ENCODE measurements at places on chromosomes 13 and 19.
A peak's percentile ranks its signal among the peaks of the same experiment; 100 is the strongest.

GRCh38 chr19:44050740-44051649 is 841 bp upstream of the ZNF223 start:
- DNase-seq = peak; percentile 27

DNA sequence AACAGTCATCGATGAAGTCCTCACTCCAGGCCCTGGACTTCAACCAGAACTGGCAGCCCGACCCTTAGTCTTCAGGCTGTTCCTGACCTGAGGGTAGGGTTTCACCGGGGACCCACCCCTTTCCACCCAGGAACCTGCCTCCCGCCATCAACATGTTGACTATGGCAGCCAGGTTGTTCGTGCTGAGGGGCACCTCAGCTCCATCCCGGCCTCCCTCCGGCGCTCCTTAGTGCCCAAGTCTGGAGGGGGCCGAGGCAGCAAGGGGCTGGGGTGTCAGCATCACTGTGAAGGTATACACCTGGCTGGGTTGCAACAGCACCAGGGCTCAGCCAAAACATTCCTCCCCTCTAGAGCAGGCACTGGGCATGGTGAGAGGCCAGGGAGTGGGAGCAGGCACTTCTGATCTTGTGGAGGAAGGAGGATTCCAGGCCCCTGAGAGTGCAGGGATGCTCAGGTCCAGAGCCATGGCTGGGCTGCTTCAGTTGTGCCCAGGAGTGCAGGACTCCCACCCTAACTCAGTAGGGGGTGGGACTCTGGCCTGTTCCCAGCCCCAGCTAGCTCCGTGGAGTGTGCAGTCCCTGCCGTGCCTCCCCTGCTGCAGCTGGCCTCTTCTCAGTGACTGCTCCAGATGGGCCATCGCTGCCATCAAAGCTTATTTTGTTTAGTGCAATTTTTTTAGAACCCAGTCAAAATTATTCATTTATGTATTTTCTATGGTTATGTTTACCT is 1445.9 kb downstream of the PCDH9 start:
- no peak for DNase-seq

DNA sequence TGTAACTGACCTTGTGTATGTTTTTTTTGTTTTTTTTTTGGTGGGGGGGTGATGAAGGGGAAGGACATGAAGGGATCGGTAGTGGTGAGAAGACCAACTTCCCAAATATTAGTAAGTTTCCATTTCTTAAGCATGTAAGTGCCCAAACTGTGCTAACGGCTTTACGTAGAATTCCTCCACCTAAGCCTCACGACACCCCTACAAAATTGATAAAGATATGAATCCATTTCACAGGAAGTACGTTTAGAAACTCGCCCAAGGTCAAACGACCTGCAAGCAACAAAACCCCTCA is 649 bp downstream of the UQCRFS1 start:
- no peak for DNase-seq

DNA sequence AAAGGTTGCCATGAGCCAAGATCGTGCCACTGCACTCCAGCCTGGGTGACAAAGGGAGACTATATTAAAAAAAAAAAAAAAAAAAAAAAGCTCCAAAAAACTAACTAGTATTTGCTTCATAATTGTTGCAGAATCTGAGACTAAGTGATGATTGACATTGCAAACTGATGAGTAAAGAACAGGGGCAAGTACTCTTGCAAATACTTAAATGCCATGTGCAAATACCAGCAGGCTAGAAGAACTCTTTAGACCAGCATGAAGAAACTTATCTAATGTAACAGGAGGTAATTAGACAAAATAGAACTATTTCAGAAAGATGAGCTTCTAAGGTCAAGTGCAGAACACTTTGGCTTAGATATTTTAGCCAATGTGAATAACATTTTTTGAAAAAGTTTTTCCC is 1368.1 kb downstream of the EFNB2 start:
- no peak for DNase-seq

DNA sequence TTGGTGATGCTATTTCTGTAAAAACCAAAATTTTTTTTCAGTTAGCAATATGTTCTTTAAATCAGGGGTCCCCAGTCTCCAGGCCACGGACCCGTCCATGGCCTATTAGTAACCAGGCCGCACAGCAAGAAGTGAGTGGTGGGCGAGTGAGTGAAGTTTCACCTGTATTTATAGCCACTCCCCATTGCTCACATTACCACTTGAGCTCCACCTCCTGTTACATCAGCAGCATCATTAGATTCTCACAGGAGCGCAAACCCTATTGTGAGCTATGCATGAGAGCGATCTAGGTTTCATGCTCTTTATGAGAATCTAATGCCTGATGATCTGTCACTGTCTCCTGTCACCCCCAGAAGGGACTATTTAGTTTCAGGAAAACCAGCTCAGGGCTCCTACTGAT is 58.9 kb upstream of the SLC7A1 start:
- no peak for DNase-seq

GRCh38 chr13:44440046-44440608 is 66.5 kb downstream of the SERP2 start:
- no peak for DNase-seq

GRCh38 chr19:16615808-16616207 is 12.2 kb downstream of the MED26 start:
- DNase-seq = no peak

DNA sequence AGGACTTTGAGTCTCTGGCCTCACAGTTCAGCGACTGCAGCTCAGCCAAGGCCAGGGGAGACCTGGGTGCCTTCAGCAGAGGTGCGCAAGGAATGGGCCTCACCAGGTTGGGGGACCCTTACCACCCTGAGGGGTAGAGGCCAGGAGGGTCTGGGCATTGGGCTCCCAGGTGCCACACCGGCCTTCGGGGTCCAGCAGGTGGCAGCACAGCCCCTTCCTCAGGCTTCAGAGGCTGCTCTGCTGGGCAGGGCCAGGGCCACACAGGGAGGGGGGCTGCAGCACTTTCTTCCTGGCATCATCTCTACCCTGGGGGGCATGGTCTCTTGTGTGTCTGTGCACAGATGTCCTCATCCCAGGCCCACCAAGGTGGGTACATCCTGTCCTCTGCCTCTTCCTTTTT is 12.9 kb downstream of the PIN1 start:
- peak; percentile 7 for DNase-seq

DNA sequence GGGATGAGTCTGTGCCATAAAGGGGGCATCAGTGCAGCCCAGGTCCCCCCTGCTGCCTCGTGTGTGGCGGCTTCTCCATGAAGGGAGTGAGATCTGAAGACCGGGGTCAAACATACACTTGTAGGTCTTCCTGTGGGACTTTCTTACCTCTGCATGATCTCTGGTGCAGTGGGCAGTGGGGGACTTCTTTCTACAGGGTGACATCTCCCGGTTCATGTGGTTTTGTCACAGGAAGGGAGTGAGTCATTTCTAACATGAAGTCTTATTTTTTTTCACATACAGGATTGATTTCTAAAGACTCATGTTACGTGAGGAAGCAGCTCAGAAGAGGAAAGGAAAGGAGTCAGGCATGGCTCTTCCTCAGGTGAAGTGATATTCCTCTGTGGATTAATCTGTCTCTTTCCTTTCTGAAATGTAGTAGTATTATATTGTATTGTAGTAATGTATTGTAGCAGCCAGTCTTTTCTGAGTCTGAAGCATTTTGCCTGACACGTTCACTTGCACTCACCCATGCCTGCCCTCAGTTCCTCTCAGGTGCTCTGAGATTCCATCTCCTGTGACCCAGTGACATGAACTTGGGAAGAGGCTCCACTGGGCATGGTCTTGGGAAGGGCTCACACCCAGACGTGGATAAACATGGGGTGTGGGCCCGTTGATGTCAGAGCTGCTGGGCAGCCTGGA is 15.7 kb downstream of the ZNF808 start:
- no peak for DNase-seq

DNA sequence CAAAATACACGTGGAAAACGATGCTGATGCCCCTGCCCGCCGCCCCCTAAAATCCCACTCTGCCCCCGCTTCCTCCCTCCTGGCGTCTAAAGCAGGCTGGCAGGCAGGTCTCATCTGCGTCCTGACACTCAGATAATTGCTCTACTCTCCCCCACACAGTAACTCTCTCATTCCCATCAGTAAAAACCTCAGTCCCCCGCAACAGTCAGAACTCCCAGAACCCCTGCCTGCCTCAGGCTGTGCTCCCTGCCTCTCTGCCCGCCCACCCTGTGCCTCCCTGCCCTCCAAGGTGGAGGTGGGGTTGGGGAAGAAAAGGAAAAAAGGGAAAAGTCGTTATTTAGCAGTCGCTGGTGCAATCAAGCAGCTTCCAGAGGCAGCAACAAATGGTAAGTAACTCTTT is 473.7 kb downstream of the EFNB2 start:
- no peak for DNase-seq

DNA sequence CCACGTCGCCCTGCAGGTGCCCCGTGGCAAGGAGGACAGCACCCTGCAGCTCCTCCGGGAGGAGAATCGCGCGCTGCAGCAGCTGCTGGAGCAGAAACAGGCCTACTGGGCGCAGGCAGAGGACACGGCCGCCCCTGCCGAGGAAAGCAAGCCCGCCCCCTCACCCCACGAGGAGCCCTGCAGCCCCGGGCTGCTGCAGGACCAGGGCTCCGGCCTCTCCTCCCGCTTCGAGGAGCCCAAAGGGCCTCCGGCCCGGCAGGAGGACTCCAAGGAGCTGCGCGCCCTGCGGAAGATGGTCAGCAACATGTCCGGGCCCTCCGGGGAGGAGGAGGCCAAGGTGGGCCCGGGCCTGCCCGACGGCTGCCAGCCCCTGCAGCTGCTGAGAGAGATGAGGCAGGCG is 11.6 kb downstream of the CBY2 start:
- DNase-seq = no peak

- no peak for DNase-seq
Observed at GRCh38 chr19:33456845-33457220, 64.8 kb downstream of the PEPD start.

DNA sequence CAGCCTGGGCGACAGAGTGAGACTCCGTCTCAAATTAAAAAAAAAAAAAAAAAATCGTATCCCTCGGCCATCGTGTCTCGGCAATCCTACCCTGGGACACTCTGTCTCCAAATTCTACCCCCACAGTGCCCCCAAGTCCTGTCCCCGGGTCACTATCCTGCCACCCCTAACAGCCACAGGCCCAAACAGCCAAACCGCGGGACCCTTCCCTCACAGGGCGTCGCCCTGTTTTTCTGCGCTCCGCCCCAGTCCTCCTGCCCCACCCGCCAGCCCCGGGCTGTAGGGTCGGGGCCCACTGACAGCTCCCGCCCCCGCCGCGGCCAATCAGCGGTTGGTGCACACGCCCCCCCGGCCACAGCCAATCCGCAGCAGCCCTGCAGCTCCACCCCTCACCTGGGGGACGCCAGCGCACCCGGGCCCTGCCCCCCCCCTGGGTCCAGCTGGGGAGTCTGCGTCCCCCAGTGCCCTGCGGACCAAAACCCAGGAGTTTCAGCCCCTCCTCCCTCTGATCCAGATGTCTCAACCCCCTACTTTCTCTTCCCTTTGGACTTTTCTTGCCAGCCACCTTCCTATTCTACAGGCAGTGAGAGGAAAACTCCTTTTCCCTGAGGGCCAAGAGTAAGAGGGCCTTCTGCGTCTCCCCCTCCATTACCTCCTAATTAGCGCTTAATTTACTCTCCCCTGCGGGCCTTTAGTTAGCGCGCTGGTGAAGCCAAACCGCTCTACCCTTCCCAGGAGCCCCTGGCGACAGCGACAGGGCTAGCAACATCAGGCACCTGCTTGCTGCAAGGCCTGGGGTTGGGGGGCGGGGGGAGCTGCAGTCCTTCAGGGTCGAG is 1.5 kb upstream of the BCAT2 start:
- DNase-seq = peak; percentile 72

- no peak for DNase-seq
Observed at GRCh38 chr13:32016631-32017030, 14.9 kb upstream of the FRY start.

GRCh38 chr19:38557205-38557799 is 60.5 kb downstream of the MAP4K1 start:
- no peak for DNase-seq

DNA sequence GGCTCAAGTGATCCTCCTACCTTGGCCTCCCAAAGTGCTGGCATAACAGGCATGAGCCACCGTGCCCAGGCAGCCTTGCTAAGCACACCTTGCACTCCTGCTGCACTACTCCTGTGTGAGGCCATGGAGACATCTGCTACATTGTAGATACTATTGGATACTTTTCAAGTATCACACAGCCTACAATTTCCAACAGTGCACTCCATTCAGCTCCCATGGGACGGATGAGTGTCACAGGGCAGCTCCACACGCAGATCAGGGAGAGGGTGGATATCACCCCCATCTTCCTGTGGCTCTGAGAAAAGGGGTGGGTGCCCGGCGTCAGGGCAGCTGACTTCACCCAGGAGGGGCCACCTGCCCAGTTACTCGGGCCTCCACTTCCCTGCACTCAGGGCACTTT is 39.1 kb upstream of the CCNE1 start:
- no peak for DNase-seq

DNA sequence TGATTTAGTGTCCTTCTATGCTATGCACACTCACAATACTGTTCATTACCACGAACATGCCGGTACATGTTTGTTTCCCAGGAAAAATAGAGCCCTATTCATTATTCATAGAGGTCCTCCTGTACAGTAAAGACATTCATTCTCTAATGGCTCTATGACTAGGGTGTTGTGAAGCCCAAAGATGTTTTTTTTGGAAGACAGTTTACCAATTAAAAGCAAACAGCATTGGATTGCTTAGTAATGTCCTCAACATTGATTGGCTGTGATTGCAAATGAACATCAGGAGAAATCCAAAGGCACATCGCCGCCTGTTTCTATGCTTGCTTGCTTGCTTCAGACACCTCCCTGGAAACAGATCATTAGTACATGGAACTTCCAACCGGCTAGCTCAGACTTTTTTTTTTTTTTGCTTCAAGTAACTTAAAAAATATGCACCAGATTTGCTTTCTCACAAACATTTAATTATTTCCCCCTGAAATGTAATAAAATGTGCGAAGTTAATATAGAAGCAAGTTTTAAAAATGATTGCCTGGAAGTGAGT is 8.8 kb upstream of the GPC6 start:
- no peak for DNase-seq

- no peak for DNase-seq
Observed at GRCh38 chr19:17337675-17338432, 501 bp downstream of the GTPBP3 start.

GRCh38 chr19:51108805-51109146 is 567 bp upstream of the CTU1 start:
- DNase-seq = no peak

- no peak for DNase-seq
Observed at GRCh38 chr13:36997716-36998427, 1.3 kb downstream of the ALG5 start.

DNA sequence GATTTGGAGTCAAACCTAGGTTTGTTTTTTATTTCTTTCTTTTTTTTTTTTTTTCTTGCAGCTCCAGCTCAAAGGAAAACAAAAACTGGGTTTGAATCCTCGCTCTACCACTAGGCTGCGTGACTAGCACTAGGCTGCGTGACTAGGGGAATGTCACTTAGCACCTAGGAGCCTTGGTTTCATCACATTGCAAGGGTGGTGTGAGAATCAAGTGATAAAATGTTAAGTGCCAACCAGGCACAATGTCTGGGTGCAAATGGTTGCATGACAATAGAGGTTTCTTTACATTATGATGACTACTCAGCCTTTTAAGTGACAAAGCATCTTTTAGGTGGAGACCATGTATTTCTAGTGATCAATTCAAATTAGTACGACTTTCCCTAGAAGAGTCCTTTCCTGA is 27.9 kb downstream of the RCBTB2 start:
- DNase-seq = no peak
